Lower lobe of right lung (tissue), 2 donors: ENCODE measurements at places on chromosomes 2 and 18. TPM values are rescaled to one million over a fixed set of nuclear protein-coding genes. Genes with fewer than 3 reads are reported as not detected.

The CPO gene
- not detected for total RNA-seq

The ELP2 gene
- total RNA-seq = 62.2 TPM

- DNase-seq = no peak
- H3K27ac ChIP-seq = no peak overlapping the region
- no peaks in the 10 kb centered on the region for H3K27me3 ChIP-seq
- H3K4me3 ChIP-seq = no peak overlapping the region
Observed at GRCh38 chr2:159283529-159283928, 3.0 kb downstream of the WDSUB1 start.

The TRIM43 gene
- not detected for total RNA-seq

The RUFY4 gene
- not detected for total RNA-seq

The TLX2 gene
- not detected for total RNA-seq

GRCh38 chr2:241638940-241639339 is 1.4 kb downstream of the ATG4B start:
- no peak overlapping the region for H3K27ac ChIP-seq
- peaks cover 59% of the 10 kb centered on the region for H3K4me1 ChIP-seq
- no peaks in the 10 kb centered on the region for H3K27me3 ChIP-seq
- H3K36me3 ChIP-seq = peaks cover 8% of the 10 kb centered on the region

GRCh38 chr2:53708988-53709387 is 58.6 kb upstream of the CHAC2 start:
- DNase-seq = no peak
- no peaks in the 10 kb centered on the region for H3K27me3 ChIP-seq
- H3K4me3 ChIP-seq = no peak overlapping the region
- H3K36me3 ChIP-seq = peaks cover 55% of the 10 kb centered on the region
- H3K4me1 ChIP-seq = no peaks in the 10 kb centered on the region
